ENCODE measurements at places on chromosomes 16 and 17. TPM values are rescaled to one million over a fixed set of nuclear protein-coding genes. Genes with fewer than 3 reads are reported as not detected.

Gene SOCS3
- 39.8 TPM for total RNA-seq

DNA sequence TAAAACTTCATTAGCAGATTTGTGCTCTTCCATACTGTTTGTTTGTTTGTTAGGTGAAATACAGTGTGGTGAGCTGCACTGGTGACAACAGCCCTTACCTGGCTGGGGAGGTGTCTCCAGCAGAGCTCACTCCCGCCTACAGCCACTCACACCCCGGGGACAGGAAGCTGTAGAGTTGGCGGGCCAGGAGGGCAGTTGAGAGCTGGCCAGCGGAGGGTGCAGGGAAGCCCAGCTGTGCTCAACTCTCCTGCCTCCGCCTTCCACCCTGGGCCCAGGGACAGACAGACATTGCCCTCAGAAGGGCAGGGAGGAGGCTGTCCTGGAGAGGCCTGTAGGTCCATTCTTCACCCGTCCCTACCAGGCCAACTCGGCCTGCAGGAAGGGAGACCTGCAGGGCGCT, 48.6 kb upstream of the PVALEF start:
- no peak for DNase-seq

Gene PLK1
- total RNA-seq, result 2.7 TPM

DNA sequence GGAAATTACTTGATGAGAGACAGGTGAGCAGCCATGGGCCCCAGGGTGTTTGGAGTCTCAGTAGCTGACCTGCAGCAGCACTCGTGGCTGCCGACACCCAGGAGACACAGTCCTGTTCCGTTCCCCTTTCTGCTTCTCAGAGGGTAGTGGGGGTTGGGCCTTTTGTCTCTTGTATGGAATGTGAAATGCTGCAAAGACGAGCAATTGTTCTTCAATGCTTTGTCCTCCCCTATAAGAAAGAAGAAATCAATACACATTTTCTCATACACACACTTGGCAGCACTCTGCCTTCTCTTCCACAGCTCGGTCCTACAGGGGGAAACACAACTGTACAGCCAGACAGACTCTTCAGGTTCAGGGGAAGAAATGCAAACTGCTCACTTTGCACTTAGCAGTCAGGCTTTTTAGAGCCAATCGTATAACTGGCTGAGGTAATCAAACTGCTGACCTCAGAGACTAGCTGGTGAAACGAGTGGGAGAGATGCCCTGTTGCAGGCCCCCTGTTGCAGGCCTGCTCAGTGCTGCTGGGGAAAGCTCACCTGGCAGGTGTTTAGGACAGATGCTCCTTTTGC, 96.7 kb downstream of the AATF start:
- no peak for DNase-seq

Gene GAS7
- total RNA-seq, result 13.6 TPM

DNA sequence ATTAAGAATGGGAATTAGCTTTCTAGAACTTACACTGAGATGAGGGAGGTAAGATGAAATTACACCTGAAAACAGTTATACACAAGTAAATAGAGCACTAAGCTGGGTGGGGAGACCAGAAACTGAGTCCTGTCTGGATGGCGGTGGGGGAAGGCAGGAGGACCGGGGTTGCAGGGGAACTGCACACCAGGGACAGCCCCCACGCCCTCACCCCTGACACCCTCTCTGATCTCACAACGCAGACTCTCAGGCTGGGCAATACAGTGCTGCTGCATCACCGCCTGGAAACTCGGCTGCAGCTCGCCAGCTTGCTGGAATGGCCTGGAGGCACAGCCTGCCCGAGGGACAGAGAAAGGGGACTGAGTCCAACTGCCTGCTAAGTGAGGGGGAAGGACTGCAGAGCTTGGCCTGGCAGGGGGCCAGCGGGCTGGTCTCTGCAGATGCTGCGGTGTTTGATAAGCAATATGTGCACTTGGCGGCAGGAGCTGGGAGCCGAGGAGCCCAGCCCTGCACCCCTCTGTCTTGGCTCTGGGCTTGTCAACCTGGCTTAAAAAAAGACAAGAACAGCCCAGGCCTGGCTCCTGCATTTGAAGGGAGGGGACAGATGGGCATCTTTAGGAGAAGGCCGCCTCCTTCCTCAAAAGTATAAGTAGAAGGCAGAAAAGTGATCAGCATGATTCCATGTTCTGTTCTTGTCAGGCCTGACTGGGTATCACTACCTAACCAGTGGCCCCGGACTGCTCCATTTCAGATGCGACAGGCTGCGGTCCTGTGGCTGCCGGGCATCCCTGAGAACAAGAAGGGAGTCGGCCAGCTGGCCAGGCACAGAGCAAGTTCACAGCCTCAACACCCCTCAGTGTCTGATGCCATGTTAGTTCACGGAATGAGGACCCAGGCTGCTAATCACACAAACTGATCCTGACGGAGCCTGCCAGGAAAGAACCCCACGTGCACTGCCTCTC, 30.2 kb downstream of the SPHK1 start:
- DNase-seq, result no peak

Gene TMEM94
- total RNA-seq, result 139 TPM

Gene COL1A1
- total RNA-seq, result 11.6 TPM

Gene PDF
- total RNA-seq, result 9.6 TPM

- no peak for DNase-seq
Measured at GRCh38 chr17:10603931-10604330, 53.2 kb downstream of the MYH3 start.

Gene CACNG1
- not detected for total RNA-seq

DNA sequence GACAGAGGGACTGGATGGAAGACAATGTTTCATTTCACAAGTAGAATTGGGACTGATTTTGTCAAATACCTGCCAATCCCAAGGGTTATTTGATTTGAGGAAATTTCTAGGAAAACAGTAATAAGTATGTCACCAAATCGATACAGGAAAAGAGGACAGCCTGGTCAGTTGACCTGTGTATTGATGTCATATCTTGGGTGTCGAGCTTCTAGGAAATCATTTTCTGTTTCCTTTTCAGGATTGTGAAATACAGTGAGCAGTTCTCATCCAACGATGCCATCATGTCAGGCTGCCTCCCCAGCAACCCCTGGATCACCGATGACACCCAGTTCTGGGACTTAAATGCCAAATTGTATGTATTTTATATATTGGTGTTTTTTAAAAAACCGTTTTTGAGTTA, 56.1 kb downstream of the RGS9 start:
- no peak for DNase-seq

Gene P2RX1
- 86.5 TPM for total RNA-seq

Gene ARL5C
- not detected for total RNA-seq

Gene EVI2B
- total RNA-seq, result 125 TPM

DNA sequence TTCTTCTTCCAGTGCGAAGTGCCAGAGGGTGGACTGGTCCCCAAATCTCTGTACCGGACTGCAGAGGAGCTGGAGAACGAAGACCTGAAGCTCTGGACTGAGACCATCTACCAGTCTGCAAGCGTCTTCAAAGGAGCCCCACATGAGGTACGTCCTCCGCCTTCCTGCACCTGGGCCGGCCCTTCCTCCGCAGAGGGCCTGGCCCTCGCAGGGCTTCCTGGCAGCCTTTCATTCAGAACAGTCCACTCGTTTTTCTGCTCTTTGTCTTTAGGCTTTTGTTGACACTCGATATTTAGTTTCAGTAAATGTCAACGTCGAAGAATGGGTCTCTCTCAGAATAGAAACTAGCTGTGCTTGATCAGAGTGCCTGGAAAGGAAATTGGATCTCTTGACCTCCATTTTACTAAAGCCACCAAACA, 68.6 kb downstream of the SEC14L1 start:
- DNase-seq, result no peak

Gene KRTAP16-1
- total RNA-seq, result not detected

Gene CLEC19A
- not detected for total RNA-seq

Gene TMEM235
- total RNA-seq, result not detected

DNA sequence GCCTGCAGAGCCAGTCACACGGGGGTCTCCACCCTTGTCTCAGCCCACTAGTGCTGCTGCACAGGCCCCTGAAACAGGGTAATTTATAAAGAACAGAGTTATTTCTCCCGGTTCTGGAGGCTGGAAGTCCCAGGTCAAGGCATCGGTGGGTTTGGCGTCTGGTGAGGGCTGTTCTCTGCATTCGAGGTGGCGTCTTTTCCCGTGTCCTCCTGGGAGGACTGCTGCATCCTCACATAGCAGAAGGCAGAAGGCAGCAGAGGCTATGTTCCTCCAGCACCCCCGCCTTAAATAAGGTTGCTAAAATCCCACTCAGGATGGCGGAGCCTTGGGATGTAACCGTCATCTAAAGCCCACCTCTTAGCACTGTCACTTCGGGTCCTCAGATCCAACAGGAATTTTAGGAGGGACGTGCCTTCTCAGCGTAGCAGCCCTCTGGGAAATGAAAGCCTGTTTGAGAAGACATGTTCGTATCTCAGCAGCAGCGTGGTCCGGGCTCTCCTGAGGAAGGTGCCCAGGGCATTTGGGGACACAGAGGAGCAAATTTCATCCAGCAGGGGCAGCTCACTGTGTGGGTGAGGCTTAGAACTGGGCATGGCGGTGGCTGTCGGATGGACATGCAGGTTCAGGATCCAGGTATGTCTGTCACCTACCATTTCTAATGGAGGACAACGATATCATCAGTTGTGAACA, 221.6 kb upstream of the CHMP6 start:
- DNase-seq, result no peak

- DNase-seq, result no peak
Measured at GRCh38 chr17:5877948-5878347, 192.2 kb upstream of the WSCD1 start.

Gene TNK1
- 11.7 TPM for total RNA-seq

DNA sequence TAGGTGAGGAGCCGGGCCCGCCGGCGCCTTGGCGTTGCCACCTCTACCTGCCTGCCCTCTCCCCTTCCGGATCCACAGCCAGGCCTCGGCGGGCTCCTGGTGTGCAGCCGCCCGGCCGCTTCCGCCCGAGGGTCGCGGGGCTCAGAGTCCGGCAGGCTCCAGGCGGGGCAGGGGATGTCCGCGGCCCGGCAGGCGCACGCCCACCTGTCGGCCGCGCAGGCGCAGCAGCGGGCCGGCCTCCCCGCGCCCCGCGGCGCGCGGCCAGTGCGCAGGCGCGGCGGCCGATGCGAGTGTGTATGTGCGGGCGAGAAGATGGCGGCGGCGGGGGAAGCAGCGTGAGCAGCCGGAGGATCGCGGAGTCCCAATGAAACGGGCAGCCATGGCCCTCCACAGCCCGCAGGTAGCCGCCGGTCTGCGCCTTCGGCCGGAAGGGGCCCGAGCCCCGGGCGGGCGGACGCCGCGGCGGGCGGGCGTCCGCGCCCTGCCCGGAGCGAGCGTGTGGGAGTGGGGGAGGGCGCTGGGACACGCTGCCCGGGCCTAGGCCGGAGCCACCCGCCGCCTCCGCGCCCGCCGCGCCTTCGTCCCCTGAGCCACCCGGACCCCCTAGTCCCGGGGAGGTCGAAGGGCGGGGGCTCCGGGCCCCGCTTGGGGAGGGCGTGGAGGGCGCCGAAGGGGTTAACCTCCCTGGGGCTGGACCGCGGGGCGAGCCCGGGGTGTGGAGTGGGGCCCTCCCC, at the start of gene USP10:
Gene USP10 (plus strand): TSS at position 289 of the 734 bp plus-strand sequence. CDS start 91 bp downstream, at position 380.
- DNase-seq, result peak; percentile 94

Gene ACBD4
- 39.4 TPM for total RNA-seq

GRCh38 chr16:88672776-88673175, 9.9 kb upstream of the MVD start:
- DNase-seq, result no peak

- no peak for DNase-seq
Measured at GRCh38 chr17:74330446-74330845, 4.4 kb downstream of the KIF19 start.

DNA sequence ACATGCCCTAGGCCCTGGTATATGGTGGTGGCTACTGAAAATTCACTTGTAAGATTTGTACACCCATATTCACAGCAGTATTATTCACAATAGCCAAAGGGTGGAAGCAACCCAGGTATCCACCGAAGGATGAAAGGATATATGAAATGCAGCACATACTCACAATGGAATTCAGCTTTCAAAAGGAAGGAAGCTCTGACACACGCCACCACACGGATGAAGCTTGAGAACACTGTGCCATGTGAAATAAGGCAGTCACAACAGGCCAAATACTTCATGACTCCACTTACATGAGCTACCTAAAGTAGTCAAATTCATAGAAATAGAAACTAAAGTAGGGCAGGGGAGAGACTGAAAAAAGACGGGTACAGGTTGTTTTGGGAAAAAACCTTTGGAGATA, 2.9 kb downstream of the XPO6 start:
- DNase-seq, result no peak

Gene GP1BA
- total RNA-seq, result not detected

- DNase-seq, result no peak
Measured at GRCh38 chr16:24635900-24636610, 93.4 kb upstream of the TNRC6A start.

DNA sequence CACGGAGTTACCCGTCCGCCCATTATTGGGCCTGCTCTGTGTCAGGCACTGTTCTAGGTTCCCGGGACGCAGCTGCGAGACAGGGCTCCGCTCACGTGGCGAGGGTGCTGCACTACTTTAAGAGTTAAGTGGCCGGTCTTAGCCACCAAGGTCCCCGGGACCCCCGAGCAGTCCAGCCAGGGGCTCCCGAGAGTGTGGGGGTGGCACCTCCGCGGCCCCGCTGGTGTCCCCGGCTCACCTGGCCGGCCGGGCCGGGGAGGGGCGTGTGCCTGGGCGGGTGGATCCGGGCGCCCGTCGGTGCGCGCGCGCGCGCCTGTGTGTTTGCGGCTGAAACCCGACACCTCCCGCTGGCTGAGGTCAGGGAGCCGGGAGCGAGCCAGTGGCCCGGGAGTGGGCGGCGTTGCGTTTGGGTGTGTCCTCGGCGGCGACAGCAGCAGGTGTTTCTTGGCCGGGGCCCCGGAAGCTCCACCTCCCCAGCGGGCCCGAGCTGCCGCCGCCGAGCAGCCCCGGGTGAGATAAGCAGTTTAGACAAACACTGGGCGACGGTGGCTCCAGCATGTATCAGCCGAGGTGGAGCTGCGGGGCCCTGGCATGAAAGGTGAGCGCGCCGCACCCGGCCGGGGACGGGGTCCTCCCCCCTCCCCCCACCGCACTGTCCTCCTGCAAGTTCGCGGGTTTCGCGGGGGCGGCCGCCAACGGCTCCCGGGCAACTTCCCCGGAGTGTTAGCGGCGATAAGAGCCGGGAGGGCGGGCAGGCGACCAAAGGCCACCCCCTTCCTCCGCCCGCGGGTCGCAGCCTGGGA, at the start of gene GSE1:
Gene GSE1 (plus strand): TSS at position 522 of the 803 bp plus-strand sequence. CDS start 70 bp downstream, at position 592.
- peak; percentile 85 for DNase-seq

DNA sequence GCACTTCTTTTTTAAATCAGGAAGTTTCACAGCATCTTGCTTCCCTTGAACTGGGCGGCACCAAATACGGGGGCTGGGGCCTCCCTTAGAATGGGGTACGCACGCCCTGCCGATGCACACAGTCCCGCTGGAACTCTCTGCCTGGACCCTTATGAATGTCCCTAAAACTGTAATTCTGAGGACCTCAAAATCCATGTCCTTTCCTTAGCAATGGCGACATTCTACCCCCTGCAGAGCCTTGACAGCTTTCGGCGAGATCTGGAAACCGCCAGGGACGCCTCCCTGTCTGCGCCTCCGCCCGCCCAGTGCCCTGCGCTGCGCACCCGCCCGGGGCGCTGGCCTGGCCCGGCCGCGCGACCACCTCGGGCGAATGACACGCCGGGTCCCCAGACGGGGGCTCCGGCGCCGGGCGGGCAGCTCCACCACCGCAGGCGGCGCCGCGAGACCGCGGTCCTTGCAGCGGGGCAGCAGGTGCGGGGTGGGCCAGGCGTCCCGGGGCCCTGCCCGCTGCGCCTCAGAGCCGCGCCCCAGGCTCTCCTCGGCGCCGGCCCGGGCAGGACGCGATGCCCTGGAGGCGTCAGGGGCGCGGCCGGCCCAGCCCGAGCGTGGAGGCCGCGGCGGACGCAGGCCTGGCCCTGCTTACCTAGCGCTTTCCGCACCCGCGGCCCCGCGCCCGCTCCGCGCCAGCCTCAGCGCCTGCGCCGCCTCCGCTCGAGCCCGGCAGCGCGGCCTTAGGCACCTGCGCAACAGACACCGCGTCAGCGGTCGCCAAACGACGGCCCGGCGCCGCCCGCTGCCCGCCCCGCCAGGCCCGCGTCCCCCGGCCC, 548 bp downstream of the HAGH start:
- no peak for DNase-seq

Gene KRTAP9-2
- not detected for total RNA-seq

Gene TERF2IP
- 75.2 TPM for total RNA-seq

Gene ABCA10
- 1.9 TPM for total RNA-seq

Data from B cell (primary cell).